ENCODE measurements at places on chromosomes 16 and 17. TPM values are rescaled to one million over a fixed set of nuclear protein-coding genes. Genes with fewer than 3 reads are reported as not detected.
A peak's percentile ranks its signal among the peaks of the same experiment; 100 is the strongest.

GRCh38 chr17:78316867-78317789 is 42.7 kb downstream of the SOCS3 start:
- no peak for DNase-seq

Gene CTNS
- total RNA-seq: 11.1 TPM

- peak; percentile 87 for DNase-seq
Measured at GRCh38 chr17:78421534-78422266, 43.3 kb downstream of the PGS1 start.

Gene KRTAP9-8
- total RNA-seq: not detected

Gene KRT40
- not detected for total RNA-seq
